T-cell (primary cell): ENCODE measurements at places on chromosomes 11 and 22.

DNA sequence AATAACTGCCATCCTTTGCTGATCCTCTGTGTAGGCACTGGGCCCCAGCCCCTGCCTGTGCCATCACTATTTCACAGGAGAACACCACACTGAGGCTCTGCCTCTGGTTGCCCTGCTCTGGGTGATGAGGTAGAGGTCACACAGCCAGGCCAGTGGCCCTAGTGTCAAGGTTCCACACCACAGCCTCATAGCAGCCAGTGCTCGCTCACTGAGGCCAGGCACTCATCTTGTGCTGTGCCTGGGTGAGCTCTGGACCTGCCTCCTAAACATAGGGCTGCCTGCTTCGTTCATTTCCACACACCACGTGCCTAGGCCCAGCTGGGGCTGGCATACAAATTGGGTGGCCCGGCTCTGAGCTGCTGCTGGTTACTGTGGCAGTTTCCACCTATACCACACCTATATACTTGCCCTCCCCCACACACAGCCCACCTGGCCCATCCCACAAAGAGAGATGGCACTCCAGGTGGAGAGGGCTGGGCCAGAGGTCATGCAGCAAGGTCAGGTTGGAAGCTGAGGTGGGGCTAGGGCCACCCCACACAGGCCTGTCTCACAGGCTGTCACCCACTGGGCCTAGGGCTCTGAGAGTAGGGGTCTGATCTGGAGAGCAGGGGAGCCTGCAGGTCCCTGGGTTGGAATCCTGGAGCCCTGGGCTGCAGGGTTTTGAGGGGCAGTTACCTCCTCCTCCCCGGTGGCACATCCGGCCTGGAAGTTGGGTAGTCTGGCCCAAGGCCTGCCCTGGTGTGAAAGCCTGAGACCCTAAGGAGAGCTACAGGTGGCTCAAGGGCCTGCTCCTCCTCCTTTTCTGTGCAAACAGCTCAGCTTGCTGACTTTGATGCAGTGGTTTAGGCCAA, 11.2 kb downstream of the KCNQ1OT1 start:
- DNase-seq, result no peak

GRCh38 chr11:45872651-45873356, 12.6 kb upstream of the MAPK8IP1 start:
- peak; percentile 13 for DNase-seq

DNA sequence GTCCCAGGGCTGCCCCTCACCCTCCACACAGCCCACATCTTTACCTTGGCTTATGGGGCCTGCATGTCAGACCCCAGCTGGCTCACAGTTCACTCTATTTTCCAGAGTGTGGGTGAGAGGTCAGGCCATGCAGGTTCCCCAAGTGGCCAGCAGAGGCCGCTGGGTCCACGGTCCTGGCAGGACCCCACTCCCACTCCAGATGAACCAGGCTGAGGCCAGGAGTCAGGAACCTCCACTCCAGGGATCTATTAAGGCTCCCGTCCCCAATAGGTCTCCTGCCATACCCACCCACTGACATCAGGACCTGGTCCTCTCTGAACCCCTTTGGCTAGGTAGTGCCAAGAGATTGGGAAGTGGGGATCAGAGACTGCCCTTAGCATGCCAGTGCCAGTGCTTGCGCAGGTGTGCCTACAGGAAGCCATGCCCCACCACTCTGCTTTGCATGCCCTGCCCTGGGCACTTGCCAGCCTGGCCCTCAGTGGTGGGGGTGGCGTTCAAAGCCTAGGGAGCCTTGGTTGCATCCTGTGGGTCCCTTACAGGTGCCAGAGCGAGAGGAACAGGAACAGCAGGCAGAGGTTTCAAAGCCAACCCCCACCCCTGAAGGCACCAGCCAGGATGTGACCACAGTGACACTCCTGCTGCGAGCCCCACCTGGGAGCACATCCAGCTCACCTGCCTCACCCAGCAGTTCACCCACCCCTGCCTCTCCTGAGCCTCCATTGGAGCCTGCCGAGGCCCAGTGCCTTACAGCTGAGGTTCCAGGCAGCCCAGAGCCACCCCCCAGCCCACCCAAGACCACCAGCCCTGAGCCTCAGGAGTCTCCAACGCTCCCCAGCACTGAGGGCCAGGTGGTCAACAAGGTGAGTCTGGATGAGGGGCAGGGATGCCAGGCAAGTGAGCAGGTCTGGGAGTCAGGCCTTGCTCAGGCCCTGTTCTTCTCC, 8.3 kb downstream of the SMTN start:
- peak; percentile 35 for DNase-seq

- no peak for DNase-seq
Observed at GRCh38 chr11:43933608-43934551, 8.6 kb upstream of the C11orf96 start.

DNA sequence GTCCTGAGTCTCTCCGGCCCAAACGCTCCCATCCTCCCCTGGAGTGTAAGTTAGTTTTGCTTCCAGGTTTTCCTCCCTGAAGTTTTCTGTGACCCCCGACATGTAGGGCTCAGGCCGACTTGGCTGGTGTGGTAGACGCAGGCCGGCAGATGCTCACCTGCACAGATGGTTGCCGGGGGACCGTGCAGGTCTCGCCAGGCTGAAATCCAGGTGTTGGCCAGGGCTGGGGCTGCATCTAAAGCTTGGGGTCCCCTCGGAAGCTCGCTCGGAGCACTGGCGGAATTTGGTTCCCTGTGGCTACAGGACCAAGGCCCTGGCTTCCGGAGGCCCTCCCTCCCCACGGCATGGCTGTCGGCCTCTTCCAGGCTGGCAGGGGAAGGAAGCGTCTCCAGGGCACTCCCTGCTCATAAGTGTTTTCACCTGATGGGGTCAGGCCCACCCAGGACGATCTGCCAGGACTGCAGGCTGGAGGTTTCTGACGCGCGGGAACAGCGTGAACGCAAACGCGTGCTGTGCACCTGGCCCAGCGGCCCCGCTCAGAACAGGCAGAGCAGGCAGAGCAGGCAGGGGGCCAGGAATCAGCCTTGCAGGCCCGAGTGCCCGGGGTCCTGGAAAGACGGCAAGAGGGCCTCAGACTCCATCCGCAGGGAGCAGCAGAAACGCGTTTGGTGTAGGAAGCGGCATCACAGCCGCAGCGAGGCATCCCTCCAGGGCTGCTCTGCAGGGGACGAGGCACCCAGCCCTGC, 258.2 kb downstream of the BRD1 start:
- no peak for DNase-seq

- no peak for DNase-seq
Observed at GRCh38 chr11:101323997-101324396, 194.4 kb upstream of the PGR start.

- no peak for DNase-seq
Observed at GRCh38 chr11:126765196-126765595, 235.4 kb downstream of the KIRREL3 start.

DNA sequence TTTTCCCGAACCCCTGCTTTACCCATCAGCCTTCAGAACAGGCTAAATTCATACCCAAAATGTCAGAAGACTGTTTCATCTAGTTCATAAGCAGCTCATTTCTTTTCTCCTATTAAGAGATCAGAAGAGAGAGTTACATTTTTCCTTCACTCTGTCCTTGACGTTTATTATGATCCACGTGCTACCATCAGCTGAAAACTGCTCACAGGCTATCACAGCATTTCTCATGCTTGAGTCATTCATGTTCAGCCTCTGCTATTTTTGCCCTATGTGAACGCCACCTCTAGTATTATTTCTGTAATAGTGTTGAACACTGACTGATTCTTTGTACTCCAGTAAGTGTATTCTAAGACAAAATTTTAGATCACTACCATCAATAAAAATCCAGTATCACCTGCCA, 51.9 kb downstream of the SLC1A2 start:
- DNase-seq, result no peak

DNA sequence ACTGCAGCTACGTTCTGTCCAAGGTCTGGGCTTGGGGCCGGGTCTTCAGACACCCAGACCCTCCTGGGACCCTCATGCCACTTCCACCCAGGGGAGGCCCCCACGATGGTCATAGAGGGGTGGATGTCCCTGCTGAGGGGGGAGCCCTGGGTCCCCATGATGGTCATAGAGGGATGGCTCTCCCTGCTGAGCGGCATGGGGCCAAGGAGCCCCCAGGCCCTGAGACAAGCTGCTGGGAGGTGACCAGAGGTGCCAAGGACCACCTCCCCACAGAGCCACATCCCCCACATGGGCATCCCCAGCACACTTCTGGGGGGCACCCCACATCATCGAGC, 7.2 kb downstream of the MUC5B start:
- DNase-seq, result no peak

DNA sequence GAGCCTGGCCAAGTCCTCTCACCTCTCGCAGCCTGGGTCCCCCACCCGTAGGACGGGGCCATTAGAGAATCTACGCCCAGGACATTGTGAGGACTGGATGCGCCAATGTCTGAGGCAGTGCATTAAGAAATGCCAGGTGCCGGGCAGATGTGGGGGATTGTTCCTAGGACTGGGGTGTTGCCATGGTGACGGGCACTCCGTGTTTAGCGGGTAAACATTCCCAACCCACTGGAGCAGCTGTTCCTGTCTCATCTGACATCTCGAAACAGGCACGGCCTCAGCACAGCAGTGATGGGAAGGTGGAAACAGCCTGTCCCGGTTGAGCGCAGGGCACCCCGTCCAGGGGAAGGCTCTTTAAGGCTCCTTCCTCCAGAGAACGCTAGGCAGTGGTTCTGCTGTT, 99.6 kb upstream of the RTL6 start:
- no peak for DNase-seq

DNA sequence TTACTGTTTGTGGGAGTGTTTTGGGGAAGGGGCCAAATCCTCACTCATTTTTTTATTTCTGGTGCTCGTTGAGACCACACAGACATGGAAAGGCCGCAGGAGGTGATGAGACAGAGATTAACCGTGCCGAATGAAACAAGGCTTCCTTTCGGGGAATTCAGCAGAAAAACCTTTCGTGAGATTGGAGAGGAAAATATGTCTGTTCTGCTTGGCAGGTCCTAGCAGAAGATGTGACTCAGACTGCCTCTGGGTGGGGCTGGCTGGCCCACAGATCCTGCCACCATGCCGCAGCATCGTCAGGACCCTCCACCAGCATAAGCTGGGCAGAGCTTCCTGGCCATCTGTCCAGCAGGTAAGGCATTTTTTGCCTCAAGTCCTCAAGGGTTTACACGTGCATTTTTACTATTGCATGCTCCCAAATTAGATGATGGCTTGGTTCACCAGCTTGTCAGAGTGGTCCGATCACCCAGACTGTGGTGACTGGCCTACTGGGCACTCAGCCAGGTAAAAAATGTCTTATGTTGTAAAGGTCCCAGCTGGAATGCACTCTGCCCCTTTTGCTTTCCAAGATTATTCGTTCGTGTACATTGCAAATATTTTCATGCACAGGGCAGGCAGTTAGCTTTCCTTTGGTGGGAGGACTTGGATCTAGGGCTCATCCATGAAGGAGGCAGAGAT, 1.5 kb downstream of the DDB2 start:
- DNase-seq, result peak; percentile 67

- DNase-seq, result no peak
Observed at GRCh38 chr11:88275636-88276035, 61.9 kb downstream of the CTSC start.

DNA sequence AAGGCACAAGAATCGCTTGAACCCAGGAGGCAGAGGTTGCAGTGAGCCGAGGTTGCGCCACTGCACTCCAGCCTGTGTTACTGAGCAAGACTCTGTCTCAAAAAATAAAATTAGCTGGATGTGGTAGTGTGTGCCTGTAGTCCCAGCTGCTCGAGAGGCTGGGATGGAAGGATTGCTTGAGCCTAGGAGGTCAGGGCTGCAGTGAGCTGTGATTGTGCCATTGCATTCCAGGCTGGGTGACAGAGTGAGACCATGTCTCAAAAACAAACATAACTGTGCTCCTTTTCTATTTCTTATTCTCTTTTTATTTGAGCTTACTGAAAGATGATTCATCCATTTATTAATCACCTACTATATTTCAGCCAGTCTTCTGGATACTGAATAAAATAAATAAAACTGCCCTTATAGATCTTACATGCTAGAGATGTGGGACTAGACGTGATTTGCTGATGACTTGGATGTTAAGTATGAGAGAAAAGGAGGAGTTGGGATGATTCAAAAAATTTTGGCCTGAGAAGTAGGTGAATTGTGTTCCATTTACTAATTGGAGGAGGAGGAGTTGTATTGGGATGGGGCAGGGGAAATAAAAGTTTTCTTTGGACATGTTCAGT, 18.0 kb downstream of the PAAF1 start:
- no peak for DNase-seq

- DNase-seq, result no peak
Observed at GRCh38 chr11:69156235-69156639, 502 bp downstream of the SMIM38 start.

DNA sequence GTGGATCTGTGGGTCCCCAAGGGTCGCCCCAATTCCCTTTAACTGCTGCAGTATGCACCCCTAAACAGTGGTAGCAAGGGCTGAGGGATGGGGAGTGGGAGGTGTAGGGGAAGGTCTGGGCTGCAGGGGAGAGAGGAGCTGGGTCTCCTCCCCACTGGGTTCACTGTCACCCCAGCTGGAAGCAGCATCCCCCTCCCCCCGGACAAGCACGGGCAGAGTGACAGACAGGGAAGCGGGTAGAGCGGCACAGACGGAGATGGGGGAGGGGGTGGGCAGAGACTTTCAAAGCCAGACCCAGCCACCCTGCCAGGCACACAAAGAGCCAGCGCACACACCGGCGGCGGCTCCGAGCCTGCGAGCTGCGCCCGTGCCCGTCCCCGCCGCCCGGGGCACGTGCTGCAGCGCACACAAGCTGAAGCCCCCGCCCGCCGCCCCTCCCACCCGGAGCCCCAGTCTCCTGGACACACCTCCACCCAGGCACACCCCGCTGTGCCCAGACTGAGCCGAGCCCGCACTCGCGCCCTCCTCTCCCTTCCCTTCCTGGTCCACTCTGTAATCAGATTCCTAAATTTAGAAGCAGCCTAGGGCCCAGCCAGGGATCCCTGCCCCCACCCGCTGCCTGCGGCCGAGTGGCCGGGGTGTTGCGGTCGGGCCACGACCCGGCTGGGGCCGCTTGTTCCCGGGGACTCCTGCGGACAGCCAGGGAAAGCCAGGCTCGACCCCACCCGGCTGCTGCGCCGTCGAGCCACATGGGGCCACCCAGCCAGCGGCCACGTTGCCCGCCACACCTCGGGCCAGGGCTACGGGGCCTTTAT, 935 bp upstream of the RCOR2 start:
- peak; percentile 16 for DNase-seq

DNA sequence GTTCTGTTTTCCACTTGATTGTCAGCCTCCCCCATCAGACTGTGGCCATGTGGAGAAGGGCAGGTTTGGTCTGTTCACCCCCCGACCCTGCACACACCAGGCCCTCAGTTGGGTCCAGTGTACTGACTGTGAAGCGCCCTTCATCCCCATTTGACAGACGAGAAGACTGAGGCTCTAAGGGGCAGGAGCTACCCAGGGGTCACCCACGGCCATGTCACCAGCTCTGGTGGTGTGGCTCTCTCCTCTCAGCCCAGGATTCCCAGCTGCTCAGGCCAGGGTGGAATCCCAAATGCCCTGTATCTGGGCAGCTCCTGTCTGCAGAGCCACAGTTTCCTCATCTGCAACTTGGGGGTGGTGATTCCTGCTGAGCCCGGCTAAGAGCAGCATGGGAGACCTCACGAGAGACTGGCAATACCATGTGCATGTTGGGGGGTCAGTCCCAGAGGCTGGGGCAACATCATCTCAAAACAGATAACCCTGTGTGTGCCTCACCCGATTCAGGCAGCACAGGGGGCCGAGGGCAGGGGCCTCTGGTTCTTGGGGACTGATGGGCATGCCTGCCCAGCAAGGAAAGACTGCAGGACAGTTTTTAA, 46.6 kb downstream of the MN1 start:
- DNase-seq, result no peak
